ENCODE measurements at places on chromosomes 4 and X.

GRCh38 chr4:182680234-182680653 is 236.9 kb downstream of the DCTD start:
- no peak for DNase-seq

DNA sequence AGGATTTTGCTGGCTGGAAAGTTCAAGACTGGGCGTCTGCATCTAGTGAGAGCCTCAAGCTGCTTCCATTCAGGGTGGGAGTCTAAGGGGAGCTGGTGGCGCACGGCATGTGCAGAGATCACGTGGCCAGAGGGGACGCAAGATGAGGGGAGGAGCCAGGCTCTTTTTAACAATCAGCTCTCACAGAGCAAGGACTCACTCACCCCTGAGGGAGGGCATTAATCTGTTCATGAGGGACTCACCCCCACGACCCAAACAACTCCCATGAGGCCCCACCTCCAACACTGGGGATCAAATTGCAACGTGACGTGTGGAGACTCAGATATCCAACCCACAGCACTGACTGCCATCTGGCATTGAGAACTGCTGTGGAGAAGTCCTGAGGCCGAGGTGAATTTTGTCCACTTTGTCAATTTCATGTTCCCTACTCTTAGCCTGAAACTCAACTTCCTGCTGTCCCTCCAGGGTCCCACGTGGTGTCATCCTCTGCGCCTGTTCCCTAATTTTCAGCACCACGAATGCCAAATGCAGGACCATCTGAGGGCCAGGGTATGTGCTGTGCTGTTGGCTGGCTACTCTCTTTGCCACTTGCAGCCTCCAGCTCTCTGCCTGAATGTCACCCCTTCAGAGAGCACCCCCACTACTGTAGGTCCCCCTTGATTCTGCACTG is 5.6 kb downstream of the ZFP92 start:
- no peak for DNase-seq

- no peak for DNase-seq
These were observed 232.5 kb downstream of the TEX13A start for GRCh38 chrX:104988038-104988437.

GRCh38 chrX:106862972-106863688 is 40.0 kb downstream of the RIPPLY1 start:
- DNase-seq: peak; percentile 2

DNA sequence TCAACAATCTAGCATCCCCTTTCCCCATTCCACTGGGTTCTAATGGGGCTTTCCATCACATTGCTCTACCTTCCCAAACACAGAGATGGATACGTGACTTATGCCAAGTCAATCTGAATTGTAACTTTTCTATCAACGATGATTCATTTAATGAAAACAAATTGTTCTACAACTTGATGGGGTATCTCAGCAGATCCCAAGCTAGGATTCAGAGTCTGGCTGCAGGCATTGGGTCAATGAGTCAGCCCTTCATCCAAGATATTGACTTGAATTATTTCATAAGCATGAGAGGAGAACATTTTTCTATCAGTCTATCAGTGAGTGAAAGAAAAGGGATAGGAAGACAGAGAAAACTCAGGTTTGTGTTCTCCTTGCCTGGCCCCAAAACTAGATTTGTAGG is 15.0 kb upstream of the HPGDS start:
- no peak for DNase-seq

GRCh38 chr4:42865572-42866189 is 26.8 kb upstream of the GRXCR1 start:
- peak; percentile 23 for DNase-seq

GRCh38 chrX:151552743-151553142 is 10.7 kb upstream of the PASD1 start:
- no peak for DNase-seq

GRCh38 chr4:6855692-6856297 is 53.8 kb upstream of the TBC1D14 start:
- DNase-seq: peak; percentile 71

- DNase-seq: no peak
These were observed 5.3 kb downstream of the MPC1L start for GRCh38 chrX:40628506-40628905.

DNA sequence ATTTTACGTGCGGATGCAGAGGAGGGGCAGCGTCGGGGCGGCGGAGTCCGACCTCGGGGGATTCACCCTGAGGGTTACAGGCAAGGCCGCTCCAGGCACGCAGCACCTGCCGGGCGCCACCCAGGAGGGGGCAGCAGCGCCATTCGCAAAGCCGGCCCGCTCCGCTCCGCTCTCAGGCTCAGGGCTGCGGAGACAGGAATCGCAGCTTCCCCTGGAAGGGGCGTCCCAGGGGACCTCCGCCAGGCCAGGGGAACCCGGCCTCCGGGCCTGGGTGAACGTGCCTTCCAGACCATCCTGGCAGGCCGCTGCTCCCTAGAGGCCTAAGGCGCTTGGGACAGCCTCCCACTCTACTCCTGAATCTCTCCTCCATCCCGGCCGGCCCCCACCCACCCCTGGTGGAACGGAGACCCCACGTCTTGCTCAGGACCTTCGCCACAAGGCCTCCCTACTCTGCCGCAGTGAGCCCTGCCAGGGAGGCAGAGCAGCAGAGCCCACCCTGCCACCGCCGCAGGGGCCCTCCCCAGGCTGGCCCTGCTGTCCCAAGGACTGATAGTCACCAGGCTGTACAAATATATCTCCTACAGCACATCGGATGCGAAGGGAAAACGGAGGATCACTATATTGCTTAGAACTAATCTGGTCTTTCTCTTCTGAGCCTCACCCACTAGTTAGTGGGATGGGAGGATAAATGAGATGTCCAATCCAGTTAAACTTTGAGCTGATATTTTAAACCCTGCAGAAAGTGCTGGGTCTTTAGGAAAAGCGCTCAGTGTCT is 115.0 kb downstream of the SMIM20 start:
- DNase-seq: peak; percentile 78

- no peak for DNase-seq
These were observed 87.7 kb upstream of the MAP3K15 start for GRCh38 chrX:19602866-19603622.

DNA sequence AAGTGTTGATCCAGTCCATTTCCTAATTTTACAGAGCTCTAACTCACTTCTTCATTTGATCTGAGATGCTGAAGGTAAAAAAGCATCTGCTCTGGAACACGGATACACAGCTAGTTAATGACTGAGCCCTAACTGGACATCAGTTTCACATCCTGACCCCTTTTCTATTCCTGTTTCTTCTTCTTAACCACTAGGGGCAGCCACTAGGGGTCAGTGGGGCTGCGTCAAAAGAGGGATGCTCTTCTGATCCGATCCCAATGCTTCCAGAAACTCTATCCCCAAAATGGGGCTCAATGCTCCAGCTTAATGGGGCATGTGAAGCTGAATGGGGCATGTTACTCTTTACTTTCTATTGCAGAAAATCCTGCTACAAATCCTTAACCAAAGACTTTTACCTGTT is 33.4 kb upstream of the PHKA2 start:
- DNase-seq: peak; percentile 16

GRCh38 chrX:41923978-41924683 is 777 bp upstream of the CASK start:
- peak; percentile 23 for DNase-seq

DNA sequence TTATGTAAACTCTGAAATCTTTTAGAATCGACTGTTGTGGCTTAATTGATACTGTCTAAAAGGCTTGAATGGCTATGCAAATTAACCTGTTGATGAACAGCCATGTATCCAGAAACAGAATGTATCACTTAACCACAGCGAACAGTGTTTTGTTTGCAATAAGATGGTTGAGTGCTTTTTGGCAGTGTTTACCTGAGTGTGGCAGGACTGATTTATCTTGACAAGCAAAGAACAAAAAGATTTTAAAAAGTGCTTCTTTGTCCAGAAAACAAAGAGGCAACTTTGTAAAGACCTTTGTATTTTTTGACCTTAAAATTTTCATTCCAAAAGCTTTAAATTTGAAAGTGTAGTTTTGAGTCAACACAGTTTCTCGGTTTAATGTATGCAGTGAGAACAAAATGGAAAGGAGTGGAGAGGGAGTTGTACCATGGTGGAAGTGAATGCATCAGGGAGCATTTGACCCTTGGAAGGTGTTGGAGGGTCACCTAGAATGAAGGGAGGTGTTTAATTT is 18.0 kb downstream of the ARHGAP10 start:
- DNase-seq: peak; percentile 45

GRCh38 chr4:7399440-7400234 is 35.1 kb downstream of the PSAPL1 start:
- DNase-seq: no peak

- DNase-seq: no peak
These were observed 46.7 kb downstream of the CXCL13 start for GRCh38 chr4:77652237-77652897.

GRCh38 chrX:154068560-154068959 is 29.0 kb downstream of the MECP2 start:
- DNase-seq: no peak

- DNase-seq: no peak
These were observed 40.1 kb downstream of the SLC16A2 start for GRCh38 chrX:74461384-74461783.

DNA sequence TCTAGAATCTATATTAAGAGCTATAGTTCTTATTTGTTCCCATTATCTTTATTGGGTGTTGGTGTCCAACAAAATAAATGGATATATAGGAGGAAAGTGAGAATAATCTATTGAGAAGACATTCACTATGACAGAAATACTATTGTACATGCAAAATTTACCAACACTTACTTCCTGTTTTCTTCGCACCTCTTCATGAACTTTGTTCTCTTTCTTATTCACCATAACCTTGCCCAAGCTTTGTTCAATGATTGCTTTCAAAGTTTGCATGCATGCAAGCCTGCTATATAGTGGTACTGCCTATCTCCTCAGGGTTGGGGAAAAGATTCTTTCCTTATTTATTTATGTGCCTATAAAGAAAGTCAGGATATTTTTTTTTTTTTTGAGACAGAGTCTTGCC is 176.4 kb upstream of the JADE1 start:
- no peak for DNase-seq

DNA sequence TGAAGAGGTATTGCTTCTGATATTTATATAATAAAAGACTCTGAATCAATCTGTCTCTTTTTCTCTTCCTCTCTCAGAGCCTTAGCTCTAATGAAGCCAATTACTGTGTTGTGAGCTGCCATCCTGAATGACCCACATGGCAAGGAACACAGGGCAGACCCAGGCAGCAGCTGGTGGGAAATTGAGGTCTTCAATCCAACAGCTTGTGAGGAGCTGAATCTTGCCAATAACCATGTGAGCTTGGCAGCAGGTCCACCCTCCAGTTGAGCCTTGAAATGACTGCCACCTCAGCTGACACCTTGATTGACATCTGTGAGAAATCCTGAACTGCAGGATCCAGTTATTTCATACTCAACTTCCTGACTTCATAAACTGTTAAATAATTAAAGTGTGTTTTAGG is 149.4 kb downstream of the NDST4 start:
- DNase-seq: no peak

GRCh38 chr4:52619591-52619931 is 39.5 kb downstream of the USP46 start:
- no peak for DNase-seq

- DNase-seq: no peak
These were observed 167.6 kb downstream of the ARHGAP24 start for GRCh38 chr4:85642356-85643100.

DNA sequence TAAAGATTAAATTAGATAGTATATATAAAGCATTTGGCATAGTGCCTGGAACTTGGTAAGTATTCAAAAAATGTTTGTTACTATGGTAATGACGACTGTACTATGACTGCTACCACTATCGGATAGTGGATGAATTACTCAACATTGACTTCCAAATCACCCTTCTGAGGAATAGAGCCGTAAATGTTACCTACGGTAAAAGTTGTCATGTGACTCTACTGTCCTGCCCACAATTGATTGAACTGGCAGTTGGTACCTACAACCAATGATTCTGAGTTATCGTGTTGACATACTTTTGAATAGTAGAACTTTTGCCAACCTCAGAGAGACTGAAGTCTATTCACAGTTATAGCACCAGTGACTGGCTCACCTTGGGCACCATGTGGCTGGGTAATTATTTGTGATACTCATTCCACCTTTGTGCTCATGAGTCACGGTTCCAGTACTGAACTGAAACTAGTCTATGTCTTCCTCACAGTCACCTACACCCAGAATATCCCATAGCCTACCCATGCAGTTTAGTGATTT is 185.5 kb upstream of the PITX2 start:
- no peak for DNase-seq

DNA sequence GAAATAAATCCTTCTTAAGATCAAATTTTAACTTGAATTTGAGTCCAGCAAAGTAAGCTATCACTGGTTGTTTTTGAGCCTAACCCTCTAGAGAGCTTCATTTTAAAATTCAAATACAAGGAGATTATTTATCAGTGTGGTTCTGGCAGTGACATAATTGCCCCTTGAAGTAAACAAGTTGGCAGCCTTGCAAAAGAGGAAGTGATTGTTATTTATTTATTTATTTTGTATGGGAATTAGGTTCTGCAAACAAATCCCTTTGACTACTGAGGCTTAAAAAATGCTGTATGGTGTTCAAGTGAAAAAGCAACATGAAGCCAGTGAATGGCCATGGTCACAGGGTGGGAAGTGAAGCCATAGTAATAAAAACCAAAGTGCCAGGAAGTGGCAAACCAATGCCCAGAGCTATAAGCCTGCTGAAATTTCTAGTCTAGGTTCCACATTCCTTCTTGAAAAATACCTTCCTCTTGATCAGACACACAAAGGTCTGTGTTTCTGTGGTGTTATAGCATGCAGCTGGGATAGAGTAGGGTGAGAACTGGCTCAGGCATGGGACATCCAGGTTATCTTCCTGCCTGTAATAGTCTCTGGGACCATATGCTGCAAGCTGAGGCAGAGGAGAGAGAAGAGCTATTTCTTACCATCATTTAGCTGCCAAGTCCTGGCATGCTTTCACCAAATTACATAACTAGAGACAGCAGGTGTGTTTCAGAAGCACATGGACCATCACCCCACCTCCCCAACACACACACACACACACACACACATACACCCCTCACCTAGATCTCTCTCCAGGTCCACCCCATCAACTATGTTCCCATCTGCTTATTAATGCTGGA is 47.1 kb upstream of the TSPAN7 start:
- no peak for DNase-seq

GRCh38 chrX:51215266-51215665 is 117.4 kb upstream of the NUDT10 start:
- DNase-seq: no peak

- DNase-seq: no peak
These were observed 9.4 kb downstream of the ATRX start for GRCh38 chrX:77776659-77777058.

Measured in GM20000 (cell line).